CD4-positive, alpha-beta T cell treated with Interleukin-15 for 4 hours (primary cell): ENCODE measurements at places on chromosomes 7 and 10.

GRCh38 chr10:97631098-97631497 lies 2.2 kb downstream of the MORN4 start:
- no peak for DNase-seq

DNA sequence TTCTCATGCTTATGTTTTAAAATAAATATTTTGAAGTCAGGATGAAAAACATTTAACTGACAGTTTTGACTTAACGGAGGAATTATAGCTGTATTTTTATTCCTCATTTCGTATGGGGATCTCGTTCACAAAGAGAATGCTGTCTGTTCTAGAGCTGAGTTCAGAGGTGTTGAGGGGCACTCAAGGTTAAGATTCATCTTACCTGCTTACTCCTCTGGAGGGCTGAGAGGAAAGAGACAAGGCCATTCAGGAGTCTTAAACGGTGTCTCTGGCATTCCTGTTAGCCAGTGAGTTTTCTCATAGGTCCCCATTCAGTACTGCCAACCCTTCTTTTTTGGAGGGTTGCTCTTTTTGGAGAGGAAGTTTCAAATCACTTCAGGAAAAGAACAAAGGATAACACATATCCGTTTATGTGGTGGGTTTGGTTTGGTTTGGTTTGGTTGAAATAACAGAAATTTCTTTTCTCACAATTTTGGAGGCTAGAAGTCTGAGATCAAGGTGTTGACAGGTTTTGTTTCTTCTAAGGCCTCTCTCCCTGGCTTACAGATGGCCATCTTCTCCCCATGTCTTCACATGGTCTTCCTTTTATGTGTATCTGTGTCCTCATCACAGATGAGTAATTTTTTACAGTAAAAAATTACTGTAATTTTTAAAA lies 23.1 kb downstream of the CALHM2 start:
- no peak for DNase-seq

GRCh38 chr7:12783421-12784095 lies 96.1 kb downstream of the ARL4A start:
- no peak for DNase-seq

GRCh38 chr7:13041368-13041988 lies 354.0 kb downstream of the ARL4A start:
- DNase-seq, result no peak

GRCh38 chr7:43522406-43523156 lies 60.3 kb upstream of the STK17A start:
- DNase-seq, result no peak
